HEK293T (cell line): ENCODE measurements at places on chromosomes 5 and 9.

GRCh38 chr9:89882930-89883361 lies 278.1 kb downstream of the GADD45G start:
- DNase-seq, result no peak

DNA sequence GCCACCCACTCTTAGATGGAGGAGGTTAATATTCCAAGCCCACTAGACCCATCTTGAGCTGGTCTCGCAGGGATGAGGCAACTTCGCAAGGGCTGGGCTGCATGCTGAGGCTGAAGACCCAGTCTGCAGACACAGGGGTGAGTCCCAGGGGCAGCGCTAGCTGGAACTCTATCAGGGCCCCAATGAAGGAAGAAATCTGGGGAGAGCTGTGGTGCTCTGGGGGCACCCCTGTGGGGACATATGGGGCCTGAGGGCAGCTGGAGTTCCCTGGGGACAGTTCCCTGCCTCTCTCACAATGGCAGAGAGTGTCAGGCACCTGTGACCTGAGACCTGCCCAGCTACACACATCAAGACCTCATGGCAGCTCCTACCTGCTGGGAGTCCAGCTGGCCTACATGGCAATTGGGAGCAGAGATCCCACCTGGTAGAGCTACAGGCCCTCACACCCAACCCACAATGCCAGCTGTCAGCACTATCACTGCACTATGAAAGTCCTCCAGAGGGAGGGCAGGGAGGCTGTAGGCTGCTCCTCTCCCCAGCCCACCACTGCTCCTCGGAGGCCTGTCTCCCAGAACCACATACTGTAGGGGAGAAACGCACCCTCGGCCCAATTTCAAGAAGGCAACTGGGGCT lies 202.2 kb downstream of the GABBR2 start:
- DNase-seq, result no peak

- no peak for DNase-seq
These were observed 264.4 kb upstream of the CDH10 start for GRCh38 chr5:24909210-24909609.

DNA sequence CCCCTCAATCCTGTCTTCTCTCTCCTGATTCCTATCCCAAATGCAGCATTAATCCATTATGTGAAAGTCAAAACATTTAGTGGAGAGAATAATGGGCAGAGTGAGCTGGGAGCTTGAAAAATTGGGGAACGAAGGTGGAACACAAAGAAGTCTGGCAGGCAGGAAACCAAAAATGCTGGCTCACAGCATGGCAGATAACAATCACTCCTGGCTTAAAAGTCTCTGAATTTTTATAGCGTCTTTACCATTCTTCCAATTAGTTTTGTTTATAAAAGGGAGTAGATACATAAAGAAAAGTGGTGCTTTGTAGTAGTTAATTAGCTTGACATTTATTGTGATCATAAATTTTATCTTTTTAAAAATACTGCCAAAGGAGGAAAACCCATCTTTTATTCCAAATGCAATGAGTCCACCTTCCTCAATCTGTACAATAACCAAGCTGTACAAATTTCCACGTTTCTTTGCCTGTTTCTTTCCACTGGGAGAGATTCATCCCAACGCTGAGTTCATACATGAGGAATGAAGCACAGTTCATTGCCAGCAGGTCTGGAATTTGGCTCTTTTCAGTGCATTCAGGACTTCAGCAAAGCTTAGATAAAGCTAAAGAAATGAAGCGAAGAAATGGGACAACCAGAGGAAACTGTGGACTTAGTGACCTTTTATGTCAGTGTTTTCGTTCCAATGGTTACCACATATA lies 174.7 kb downstream of the HMHB1 start:
- DNase-seq, result no peak

DNA sequence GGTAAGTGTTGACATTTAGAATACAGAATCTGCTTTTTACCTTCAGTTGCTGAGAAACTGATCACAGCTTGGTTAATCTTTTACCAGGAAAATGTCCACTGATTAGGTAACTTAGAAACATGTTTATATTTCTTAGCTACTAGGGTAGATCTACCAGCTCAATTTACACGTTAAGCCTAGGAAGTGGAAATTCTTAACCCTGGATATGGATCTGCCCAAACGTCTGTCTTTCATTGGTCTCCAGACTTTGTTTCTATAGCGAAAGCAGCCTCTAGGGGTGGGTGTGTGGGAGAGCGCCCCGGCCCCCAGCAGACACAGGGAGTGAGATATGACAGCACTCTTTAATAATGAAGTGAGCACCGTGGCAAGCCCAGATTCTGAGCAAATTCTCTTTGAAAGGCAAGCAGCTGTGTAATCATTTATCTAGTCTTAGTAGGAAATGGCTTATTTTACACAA lies 141.6 kb upstream of the ZNF608 start:
- DNase-seq, result peak; percentile 55

DNA sequence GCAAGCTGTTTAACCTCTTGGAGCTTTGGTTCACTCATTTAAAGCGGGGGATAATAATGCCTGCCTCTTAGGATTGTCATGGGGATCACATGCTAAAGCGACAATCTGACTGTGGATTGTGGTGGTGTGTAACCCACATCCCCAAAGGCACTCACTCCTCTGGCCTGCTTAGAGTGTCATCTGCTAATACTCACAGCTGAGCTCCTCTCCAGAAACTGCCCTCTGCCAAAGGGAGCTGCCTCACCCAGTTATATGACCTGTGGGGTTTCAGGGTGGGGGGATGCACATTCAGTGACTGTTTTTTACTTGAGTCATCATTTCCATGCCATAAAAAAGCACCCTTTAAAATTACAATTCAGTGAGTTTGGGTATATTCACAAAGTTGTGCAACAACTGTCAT lies 110.0 kb upstream of the SPOCK1 start:
- DNase-seq, result no peak

DNA sequence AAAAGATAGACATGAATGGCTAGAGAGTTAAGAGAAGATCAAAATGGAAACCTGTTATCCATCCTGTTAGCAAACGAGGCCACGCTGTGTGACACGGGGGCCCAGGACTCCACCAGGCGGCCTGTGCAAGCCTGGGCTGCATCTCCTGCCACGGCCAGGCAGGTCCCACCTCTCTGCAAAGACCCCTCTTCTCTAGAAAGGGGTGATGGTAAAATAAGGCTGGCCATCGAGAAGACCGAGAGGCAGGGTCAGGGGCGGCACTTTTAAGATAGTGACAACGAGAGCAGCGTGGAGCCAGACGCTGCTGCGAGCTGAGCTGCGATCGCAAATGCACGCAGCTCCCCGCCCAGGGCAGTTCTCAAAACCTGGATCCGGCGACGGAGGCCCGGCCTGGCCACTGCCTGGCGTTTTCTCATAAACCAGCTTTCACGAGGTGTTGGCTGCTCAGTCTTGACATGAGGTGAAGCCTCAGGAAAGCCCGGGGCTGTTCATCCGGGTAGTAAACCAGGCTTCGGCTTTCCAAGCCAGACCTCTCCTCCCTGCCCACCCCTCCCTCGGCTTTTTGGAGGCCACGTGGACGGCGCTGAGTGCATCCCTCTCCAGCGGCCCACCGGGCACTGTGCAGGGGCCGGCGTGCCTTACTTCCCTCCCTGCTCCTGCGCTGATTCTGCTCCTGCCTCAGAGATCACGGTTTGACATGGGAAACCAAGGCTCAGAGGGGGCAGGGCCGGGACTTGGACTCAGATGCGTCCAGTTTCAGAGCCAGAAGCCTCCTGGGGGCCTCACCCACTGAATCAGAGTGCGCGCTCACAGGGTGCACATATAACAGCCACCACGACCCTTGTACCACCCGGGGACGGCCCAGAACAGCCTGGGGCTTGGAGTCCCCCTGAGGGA lies 151.6 kb upstream of the PHYKPL start:
- no peak for DNase-seq

- DNase-seq, result no peak
These were observed 4.9 kb downstream of the NACC2 start for GRCh38 chr9:136090056-136090735.

- DNase-seq, result no peak
These were observed 42.5 kb upstream of the SH3PXD2B start for GRCh38 chr5:172496671-172497371.

- no peak for DNase-seq
These were observed 72.3 kb upstream of the PRLR start for GRCh38 chr5:35302544-35302943.

GRCh38 chr9:134007150-134007549 lies 15.0 kb upstream of the VAV2 start:
- no peak for DNase-seq

- no peak for DNase-seq
These were observed 53.9 kb downstream of the COL15A1 start for GRCh38 chr9:98997604-98998003.
